ENCODE measurements at places on chromosomes 13 and 19.

GRCh38 chr13:79519255-79519654 is 38.3 kb downstream of the NDFIP2 start:
- DNase-seq, result no peak

DNA sequence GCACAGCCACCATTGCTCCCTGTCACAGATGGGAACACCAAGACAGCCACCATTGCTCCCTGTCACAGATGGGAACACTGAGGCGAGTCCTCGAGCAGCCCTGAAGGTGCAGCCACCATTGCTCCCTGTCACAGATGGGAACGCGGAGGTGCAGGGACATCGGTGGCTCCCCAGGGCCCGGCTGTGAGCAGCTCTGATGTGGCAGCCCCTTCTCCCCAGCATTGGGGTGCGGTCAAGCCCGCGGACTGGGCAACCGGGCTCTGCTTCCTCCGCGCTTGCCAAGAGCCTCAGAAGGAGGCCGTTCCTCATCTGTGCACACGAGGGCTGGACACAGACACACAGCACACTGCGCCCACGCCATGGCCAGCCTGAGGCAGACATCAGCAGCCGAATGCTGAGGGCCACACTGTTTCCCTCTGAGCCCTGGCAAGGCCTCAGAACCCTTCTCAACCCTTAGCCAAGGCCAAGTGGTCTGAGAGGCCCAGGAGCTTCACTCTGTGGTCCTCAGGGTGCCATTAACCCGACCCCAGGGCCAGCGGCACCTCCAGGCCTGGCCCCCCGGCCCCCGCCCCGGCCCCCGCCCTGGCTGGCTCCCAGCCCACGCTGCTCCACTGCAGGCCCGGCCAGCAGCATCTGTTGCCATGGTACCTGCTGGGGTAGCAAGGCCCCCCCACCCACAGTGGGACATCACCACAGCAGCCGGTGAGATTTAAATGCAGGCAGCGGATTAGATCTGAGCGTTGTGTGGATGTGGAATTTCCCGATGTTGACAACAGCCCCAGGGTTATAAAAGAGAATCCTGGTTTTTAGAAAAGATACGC is 18.4 kb downstream of the C2CD4C start:
- DNase-seq, result no peak

- DNase-seq, result no peak
These were observed 717.3 kb downstream of the DACH1 start for GRCh38 chr13:71149498-71150363.

- DNase-seq, result no peak
These were observed 385.9 kb upstream of the SPRY2 start for GRCh38 chr13:80726868-80727267.

GRCh38 chr19:54319892-54320670 is 7.1 kb upstream of the LILRA5 start:
- no peak for DNase-seq

DNA sequence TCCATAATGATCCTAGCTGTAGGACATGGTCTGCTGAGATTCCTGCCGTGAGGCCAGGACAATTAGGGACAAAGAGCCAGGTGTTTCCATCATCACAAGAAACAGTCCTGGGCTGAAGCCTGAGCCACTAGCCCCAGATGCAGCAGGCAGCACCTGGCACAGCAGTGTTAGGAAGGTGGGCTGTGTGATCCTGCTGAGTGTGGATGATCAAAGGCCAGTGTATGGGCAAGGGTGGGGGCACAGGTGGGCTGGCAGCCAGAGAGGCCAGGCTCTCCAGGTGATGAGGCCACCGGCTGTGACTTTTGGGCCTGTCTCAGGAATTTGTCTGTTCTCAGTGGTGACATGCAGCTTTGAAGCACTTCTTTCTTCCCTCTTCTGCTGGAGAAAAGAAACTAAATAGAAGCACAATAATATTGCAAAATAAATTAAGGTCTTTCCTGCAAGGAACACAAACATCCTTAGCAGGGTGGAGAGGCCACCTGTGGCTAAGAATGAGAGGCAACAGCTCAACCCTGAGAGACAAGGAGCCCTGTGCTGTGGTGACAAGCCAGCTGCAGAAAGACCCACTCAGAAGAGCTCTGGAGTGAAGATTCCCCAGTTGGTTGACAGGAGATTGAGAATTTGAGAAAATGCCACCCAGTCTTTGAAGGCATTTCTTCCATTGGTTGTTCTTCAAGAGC is 127.6 kb downstream of the KATNAL1 start:
- no peak for DNase-seq

GRCh38 chr13:100394005-100394695 is 194.4 kb downstream of the GGACT start:
- no peak for DNase-seq

DNA sequence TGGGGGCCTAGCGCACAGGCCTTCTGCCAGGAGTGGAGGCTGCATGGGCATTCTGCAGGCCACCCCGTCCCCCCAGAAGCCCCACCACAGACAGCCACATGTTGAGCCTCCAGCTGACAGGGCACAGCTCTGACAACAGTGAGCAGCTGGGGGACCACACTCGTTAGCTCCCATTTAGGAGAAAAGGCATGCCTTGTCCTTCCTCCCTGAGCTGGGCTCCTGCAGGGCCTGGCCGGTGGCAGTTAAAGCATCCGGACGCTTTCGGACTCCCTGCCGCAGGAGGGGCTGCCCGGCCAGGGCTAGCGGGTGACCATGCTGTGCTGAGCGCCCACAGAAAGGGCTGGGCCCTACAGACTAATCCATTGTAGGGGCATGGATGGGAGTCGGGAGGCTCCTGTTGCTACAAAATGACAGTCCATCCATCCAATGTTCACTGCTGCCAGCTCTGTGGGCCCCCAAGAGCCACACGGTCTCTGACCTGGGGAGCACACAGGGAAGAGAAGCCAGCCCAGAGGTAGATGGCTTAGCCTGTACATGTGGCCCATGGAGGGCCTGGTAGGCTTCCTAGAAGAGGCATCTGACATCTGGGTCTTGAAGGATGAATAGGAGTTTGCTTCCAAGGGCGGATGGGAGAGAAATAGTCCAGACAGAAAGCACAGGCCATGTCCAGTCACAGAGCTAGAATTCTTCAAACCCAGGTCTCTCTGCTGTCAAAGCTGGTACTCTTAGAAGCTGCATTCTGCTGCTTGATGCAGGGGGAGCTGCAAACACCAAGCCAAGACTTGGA is 116.5 kb upstream of the VSTM2B start:
- DNase-seq, result no peak

DNA sequence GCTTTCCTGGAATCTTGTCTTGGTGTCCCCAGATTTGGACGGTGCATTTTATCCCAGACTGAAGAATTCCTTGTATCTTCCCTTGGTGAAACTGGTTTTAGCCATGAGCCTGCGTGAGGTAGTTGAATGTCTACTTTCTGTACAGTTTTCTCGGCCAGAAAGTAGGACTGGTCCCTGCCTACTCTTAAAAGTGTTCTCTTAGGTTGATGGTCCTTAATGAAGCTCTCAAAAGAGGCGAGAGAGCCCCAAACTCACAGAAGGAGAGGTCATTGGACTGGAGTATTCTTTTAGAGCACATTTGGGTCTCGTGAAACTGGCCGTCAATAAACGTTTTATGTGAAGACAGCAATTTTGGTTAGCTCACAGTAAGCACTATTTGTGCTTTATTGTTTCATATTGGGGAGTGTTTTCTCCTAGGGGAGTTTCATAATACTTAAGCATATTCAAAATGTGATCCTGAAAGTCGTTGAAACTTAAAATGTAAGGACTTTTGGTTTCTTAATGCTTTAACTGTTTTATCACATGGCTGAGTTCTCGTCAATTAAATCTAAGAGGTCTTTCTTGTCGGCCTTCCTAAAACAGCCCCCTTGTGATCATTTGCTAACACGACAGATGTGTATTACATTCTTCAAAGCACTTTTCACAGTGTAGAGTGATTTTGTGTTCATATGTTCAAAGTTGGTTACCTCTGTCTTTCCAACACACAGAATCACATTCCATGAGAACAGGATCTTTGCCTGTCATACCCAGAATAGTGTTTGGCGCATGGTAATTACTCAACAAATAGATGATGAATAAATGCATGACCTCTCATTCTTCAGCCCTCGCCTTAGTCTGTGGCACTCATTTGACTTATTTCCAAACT is 889 bp downstream of the GTF2F2 start:
- no peak for DNase-seq

- DNase-seq, result no peak
These were observed 19.7 kb upstream of the EHD2 start for GRCh38 chr19:47693489-47693888.

DNA sequence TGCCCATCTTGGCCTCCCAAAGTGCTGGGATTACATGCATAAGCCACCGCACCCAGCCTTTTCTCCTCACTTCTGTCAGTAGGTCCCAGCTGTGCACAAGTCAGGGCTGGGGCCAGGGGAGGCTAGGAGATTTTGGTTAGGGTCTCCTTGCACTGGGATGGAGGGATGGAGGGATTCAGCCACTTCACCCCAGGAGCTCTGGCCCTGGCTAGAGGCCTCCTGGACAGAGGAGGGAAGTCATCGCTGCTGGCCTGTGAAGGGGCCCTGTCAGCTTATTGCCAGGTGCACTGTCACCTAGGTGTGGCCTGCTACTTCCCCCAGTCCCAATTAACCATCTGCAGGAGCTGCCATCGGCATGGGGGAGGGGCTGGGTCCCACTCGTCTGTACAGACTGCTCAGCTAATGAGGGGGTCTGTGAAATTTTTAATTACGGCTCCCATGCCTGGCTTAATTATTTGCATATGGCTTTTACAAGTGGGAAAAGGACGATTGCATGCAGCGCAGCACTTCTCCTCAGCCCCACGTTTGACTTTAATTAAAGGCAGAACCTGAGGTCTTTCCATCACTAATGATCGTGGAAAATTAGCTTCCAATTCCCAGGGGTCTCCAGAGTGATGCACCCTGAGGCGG is 52.4 kb downstream of the CHST8 start:
- no peak for DNase-seq

- no peak for DNase-seq
These were observed 68.4 kb upstream of the LRCH1 start for GRCh38 chr13:46484561-46484960.

GRCh38 chr13:32752997-32753606 is 166.8 kb downstream of the PDS5B start:
- peak; percentile 10 for DNase-seq

DNA sequence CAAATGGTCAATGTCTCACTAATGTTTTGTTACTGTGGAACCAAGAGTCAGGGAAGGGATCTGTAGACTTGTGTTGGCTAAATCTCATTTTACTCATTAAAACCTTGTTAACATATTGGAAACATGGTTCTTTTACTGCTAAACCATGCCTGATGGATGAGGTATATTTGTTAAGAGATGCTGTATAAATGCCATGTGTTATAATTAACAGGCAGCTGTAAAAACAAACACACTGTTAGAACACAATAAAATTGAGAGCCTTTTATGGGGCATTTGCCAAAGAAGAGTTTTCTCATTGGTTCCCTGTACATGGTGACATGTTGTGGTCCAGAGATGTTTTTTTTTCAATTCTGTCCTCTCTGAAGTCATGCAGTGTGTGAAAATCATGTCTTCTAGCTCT is 121.9 kb downstream of the ESD start:
- DNase-seq, result no peak

GRCh38 chr19:1266916-1267476 is 2.1 kb upstream of the CIRBP start:
- peak; percentile 56 for DNase-seq

GRCh38 chr13:86710013-86710412 is 910.8 kb upstream of the SLITRK6 start:
- no peak for DNase-seq

- no peak for DNase-seq
These were observed 25.9 kb upstream of the NAPA start for GRCh38 chr19:47540748-47541147.

GRCh38 chr19:52099497-52100138 is 4.1 kb upstream of the ZNF841 start:
- DNase-seq, result no peak

DNA sequence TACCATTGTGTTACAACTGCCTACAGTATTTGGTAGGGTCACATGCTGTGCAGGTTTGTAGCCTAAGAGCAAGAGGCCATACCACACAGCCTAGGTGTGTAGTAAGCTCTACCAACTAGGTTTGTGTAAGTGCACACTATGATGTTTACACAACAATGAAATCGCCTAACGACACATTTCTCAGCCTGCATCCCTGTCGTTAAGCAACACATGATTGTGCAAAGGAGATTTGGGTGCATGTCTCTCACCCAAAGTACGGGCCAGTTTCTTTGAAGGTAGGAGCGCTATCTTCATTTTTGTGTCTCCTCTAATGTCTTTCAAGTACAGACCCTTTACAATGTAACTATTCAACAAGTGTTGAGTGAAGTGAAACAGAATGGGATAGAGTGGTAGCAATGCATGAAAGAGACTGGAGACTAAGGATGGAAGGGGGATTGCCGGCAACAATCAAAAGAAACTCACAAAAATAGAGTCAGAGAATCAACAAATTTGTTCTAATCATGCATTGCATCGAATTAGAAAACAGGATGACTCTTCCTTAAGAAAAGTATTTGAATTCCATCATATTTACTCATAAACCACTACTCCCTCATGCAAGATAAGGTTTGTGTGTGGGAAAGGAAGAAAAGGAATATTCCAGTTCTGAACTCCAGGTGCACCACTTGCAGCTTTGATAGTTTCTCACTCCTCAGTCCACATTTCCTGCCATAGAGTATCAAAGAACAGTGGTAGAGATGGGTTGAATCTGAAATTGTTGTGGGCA is 60.2 kb upstream of the TNFRSF19 start:
- DNase-seq, result no peak

GRCh38 chr19:1131718-1132551 is 28.1 kb downstream of the GPX4 start:
- no peak for DNase-seq

DNA sequence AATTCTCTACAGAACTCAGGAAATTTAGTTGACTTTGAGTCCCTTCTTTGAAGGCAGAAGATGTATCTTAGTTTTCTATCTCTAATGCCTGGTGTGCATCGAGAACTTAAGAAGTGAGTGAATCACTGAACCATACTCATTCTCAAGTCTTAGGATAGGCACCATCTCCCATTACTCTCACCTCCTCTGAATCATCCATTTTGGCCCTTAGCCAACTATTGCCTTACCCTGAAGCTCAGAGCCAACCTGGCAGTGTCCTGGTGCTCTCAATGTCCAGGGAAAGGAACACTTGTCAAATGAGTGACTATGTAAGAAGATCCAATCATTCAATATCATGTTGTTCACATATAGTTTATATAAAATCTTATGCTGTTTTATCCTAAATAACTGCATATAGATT is 146.6 kb downstream of the RGCC start:
- no peak for DNase-seq

GRCh38 chr13:54953786-54954185 is 1925.2 kb downstream of the OLFM4 start:
- no peak for DNase-seq

- DNase-seq, result no peak
These were observed 120.5 kb downstream of the STK24 start for GRCh38 chr13:98456413-98456845.

DNA sequence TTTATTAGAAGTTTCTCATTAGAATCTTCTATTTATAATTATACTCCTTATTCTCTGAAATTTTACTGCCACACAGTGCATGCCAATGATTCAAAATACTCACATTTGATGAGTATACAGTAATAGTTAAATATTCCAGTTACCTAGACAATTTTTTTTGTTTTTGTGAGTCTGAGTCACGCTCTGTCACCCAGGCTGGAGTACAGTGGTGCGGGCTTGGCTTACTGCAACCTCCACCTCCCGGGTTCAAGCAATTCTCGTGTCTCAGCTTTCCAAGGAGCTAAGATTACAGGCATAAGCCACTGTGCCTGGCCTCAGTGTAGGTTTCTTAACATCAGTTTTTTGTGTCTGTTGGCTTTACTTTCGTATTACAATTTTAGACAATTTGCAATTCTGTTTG is 87.1 kb downstream of the ZNF486 start:
- no peak for DNase-seq

Measured in NCI-H187 (cell line).